Keratinocyte (primary cell): ENCODE measurements at places on chromosomes 6 and 20. TPM values are rescaled to one million over a fixed set of nuclear protein-coding genes. Genes with fewer than 3 reads are reported as not detected.

- DNase-seq = no peak
Observed at GRCh38 chr6:12602951-12603672, 113.5 kb upstream of the PHACTR1 start.

Gene DNMT3B
- polyA plus RNA-seq = 0.68 to 1.1 TPM (median 0.86 TPM) in 3 replicates

- no peak for DNase-seq
Observed at GRCh38 chr6:21729431-21729830, 135.9 kb downstream of the SOX4 start.

GRCh38 chr20:11047559-11047958 is 373.8 kb upstream of the JAG1 start:
- DNase-seq = peak; percentile 66

Gene TSBP1
- polyA plus RNA-seq = not detected in 3 replicates

Gene SLC4A11
- 3.9 to 5.0 TPM (median 4.7 TPM) in 3 replicates for polyA plus RNA-seq

DNA sequence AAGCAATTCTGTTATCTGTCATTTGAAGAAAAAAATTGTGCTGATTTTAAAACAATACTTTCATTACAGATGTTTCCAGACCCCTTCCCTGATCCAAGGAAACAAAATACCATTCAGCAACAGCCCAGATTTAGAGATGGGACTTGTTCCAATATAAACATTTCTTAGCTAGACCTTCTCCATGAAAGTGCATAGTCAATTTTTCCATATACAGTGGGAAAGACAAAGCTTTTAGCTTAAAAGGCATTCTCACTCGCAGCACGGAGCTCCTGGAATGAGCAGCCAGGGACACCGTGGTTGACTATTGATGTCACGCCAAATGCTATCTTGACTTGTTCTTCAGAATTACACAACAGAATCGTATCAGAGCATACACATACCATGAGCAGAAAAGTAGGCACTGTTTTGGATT is 21.5 kb downstream of the LAMA4 start:
- DNase-seq = no peak

DNA sequence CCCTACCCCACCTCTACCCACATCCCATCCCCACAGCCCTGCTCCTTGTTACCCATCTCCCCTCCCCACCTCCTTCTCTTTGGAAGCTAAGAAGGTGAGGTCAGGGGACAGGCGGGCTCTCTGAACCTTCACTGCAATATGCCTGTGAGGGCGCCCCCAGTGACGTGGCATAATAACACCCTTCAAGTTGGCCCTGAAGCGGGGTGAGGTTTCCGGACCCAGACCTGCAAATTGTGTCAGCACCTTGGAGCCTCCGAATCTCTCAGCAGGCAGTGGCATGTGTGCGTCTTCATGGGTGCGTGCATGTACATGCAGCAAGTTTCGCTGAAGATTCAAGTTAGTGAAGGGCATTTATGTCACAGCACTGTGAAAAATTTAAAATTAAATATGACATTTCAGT is 114.6 kb downstream of the SOBP start:
- DNase-seq = peak; percentile 30

DNA sequence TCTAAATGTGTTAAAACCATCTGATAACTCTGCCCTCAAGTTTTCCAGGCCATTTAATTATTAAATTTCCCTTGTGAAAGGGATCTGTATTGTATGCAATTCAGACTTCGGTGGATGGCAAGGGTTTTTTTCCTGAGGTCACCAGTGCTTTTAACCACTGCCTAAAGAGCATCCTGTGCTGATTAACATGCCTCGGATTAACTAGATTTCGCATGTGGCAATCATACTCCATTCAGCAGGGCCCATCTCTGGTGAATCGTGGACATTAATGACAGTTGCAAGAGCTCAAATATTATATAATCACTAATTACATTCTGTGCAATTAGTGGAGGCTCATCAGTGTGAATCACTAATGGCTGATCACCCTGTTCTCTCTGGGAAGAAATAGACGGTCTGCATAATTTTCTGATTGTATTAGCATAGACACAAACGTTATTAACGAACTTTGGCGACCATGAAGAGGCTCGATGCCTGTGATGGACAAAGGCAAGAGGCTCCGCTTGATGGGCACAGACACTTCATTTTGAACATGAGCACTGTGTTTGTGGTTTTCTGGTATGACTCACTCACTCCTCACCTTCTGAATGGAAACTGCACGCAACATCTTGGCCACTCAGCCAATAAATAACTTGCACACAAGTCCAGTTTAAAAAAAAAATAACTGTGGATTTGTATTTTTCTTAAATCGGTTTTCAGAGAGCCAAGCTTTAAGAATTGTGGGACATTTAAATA is 31.4 kb downstream of the LINC00237 start:
- no peak for DNase-seq

Gene C20orf202
- polyA plus RNA-seq = not detected in 3 replicates

GRCh38 chr6:14921878-14922671 is 323.8 kb upstream of the JARID2 start:
- no peak for DNase-seq

DNA sequence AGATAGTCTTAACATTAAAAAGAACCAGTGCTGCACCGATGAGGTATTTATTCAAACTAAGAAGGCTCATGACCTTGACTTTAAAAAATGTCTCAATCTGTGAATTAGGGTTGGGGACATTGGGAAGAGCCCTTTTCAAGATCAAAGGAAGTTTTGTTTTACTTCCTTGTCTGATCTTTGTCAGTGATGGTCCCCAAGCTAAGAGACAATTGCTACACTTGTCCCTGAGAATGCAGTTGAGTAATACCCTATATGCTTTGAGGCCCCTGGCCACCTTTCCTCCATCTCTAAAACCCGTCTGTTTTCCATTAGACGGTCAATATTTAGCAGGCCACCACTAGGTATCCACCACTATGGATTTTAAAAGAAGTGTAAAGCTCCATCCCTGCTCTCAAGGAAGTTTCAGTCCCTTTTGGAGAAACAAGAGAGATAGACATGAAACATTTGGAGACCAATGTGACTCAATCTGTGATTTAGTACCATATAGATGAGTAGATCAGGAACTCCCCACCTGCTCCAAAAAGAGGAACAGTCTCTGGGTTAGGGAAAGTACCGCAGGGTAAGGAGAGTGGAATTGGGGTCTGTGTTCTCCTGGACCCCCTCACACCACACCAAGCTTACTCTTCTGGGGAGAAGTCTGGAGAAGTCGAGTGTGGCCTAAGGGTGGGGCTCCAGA is 99.1 kb upstream of the ISM1 start:
- DNase-seq = no peak

GRCh38 chr6:52336919-52337561 is 24.9 kb upstream of the PAQR8 start:
- DNase-seq = no peak

DNA sequence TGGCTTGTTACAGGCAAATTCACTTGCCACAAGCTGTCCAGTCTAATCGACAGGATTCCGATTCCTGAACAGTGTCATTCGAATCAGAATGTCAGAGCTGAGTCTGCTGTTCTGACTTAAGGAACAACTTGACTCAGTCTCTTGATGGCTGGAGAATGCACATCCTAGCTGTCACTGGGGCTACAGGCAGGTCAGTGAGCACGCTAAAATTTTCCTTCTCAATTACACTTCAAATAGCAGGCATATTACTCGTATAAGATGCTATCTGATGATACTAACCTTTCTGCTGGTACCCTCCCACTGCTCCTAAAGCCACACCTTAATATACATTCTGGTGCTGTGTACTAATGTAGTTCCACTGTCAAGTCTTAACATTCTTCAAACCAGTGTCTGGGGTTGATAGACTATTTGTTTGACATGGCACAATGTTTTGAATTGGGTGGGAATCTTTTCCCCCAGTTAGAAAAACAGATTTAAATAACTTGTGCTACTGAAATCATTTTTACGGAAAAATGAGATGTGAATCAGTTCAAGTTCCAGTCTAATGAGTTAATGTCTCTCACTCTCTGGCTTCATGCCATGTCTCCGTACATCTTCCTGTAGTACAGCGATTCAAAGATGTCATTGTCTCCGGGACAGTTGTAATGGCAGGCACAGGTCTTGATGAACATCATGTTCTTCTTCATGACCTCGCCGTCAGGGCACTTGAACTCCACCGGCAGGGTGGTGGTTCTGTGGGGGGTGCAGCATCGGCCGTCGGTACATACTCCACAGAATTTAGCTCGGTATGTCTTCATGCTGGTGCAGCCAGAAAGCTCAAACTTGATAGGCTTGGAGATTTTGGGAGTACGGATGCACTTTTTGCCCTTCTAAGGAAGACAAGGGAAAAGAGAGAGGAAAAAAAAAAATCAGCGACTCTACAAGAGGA is 2.2 kb downstream of the CCN2 start:
- DNase-seq = no peak
